Stimulated activated CD4-positive, alpha-beta T cell treated with anti-CD3 and anti-CD28 coated beads, TNF-alpha, amount 100 ng/mL, for 24 hours (primary cell): ENCODE measurements at places on chromosomes 4 and X.
A peak's percentile ranks its signal among the peaks of the same experiment; 100 is the strongest.

DNA sequence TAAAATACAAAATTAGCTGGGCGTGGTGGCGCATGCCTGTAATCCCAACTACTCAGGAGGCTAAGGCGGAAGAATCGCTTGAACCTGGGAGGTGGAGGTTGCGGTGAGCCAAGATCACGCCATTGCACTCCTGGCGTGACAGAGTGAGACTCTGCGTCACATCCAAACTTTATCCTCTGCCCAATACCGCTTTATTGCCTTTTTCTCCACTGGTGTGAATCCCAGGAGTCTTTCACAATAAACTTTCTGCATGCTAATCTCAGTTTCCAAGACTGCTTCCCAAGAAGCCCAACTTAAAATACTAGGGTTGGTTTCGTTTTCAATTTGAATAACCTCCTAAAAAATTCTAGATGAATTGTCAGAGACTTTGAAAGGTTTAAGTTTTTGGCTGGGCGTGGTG lies 27.2 kb upstream of the DHX15 start:
- DNase-seq, result no peak

DNA sequence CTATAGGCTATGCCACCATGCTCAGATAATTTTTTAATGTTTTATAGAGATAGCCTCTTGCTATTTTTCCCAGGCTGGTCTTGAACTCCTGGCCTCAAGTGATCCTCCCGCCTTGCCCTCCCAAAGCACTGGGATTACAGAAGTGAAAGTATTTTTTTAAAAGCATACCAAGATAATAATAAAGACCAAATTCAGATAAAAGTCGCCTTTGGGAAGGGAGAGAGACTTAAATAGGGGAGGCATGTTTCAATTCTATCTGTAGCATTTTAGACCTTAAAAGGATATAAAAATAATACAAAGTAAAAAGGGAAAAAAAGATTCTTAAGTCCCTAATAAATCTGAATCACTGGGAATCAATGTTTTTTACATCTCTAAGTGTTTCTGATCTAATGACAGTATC lies 108.9 kb downstream of the AFAP1 start:
- DNase-seq, result no peak

GRCh38 chr4:2915789-2916188 lies 47.4 kb downstream of the NOP14 start:
- DNase-seq, result no peak

GRCh38 chrX:44871931-44872820 lies 812 bp upstream of the KDM6A start:
- peak; percentile 5 for DNase-seq

DNA sequence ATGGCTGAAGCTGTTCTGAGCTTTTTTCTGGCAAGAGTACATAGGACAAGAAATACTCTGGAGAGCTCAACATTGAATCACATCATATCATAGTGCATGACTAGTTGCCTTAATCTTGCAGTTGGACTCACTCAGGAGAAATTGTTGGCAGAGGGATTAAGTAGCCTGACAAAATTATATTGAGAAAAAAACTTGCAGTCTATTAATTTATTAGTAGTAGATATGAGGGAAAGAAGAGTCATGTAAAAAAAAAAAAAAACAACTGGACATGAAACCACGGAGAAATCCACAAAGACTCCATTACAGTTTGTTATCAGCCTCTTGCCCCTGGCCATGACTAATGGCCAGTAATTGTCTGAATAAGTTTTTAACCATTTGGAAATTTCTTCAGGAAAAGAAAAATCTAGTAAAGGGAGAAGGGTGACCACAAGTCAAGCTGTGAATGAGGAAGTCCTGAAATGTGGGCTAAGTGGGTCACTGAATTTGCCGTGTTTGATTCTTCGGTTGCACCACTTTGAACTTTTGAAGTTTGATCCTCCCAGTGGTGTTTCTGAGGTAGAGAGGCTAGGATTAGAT lies 45.6 kb downstream of the FHL1 start:
- DNase-seq, result no peak

GRCh38 chr4:173301518-173302201 lies 32.5 kb downstream of the HMGB2 start:
- no peak for DNase-seq

- DNase-seq, result no peak
Measured at GRCh38 chr4:68375667-68376559, 26.0 kb upstream of the YTHDC1 start.

DNA sequence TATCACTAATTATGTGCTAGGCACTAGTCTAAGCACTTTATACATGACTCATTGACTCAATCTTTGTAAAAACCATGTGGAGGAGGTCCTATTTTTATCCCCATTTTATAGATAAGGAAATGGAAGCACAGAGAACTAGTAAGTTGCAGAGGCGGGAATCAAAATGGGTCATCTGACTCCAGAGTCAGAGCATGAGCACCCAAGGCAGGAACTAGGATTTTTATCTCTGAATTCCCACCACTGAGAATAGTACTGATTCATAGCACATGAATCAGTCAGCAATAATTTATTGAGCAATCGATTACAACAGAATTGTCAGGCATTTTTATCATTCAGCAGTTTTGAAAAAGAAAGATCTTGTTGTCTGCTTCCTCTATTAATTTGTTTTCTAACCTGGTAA lies 19.3 kb downstream of the SCARB2 start:
- DNase-seq, result no peak

GRCh38 chrX:69238114-69238886 lies 73.0 kb upstream of the PJA1 start:
- DNase-seq, result no peak

- DNase-seq, result no peak
Measured at GRCh38 chr4:14260591-14260990, 633.1 kb upstream of the BOD1L1 start.
